ENCODE measurements at places on chromosomes 7 and 10.

DNA sequence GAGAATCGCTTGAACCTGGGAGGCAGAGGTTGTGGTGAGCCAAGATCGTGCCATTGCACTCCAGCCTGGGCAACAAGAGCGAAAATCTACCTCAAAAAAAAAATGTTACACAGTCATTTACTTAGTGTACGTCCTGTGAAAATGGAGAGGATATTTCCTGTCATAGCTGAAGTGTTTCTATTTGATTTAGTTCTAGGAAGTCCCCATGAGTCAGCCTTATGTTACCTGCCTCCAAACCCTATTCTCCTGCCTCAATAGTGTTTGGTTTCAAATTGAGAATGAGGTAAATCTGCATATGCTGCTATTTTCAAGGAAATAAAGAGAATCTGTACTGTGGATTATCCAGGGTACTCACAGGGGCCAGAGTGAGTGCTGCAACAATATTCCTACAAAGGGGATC lies 1284.5 kb upstream of the AUTS2 start:
- no peak for DNase-seq

GRCh38 chr7:73512018-73512780 lies 9.9 kb downstream of the BAZ1B start:
- no peak for DNase-seq

- DNase-seq, result no peak
Observed at GRCh38 chr7:69349291-69349690, 249.0 kb upstream of the AUTS2 start.

DNA sequence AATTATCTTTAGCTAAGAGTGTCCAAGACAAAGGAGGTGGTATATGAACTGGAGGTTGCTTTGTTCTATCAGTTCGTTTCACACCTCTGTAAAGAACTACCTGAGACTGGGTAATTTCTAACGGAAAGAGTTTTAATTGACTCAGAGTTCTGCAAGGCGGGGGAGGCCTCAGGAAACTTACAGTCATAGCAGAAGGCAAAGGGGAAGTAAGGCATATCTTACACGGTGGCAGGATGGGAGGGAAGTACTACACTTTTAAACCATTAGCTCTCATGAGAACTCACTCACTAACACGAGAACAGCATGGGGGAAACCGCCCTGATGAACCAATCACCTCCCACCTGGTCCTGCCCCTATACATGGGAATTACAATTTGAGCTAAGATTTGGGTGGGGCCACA lies 1202.3 kb upstream of the LRRTM3 start:
- DNase-seq, result no peak

DNA sequence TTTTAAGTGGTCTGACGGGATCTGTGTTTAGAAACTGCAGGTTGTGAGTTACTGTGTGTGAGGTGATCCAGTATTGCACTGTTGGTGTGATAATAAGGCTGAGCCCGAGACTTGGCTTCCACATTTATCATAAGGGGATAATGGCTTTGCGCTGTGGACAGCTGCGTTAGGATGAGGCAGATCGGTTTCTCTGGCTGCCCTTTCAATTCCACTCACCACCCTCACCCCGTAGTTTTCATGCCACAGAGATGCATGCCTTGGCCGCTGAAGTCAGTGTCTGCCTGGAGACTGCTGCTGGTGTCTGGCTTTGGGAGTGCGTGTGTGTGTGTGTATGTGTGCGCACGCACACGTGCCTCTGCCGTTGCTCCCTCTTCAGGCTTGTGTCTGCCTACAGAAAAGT lies 273.0 kb downstream of the CCDC3 start:
- no peak for DNase-seq

Measured in activated T-helper 1 cell treated with anti-CD3 and anti-CD28 coated beads, Interleukin-12 subunit alpha, Interleukin-12 subunit beta, Interleukin-2, Interleukin-4 antibody, amounts not matched to agents 30 ng/mL and 10 ng/mL and 1 ng/mL, durations not matched to agents 14 hours and 24 hours and 36 hours (primary cell).